Hypothalamus (tissue), 51 donors: ENCODE measurements at places on chromosomes 16 and 17.
A peak's percentile ranks its signal among the peaks of the same experiment; 100 is the strongest.

DNA sequence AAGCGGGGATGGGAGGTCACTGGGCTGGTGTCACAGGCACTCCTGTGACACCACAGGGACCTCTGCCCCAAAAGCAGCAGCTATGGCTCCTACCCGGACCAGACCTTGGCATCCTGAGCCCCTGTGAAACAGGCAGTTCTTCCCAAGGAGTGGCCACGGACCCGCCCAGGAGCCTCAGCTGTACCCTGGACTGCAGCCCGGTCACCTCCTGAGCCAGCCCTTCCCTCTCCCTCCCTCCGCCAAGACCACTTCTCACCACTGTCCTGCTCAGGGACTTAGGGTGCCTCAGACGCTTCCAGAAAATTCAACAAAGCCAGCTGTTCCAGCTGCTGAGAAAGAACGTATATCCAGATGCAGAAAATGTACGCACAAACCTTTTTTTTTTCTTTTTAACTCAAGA lies 13.9 kb upstream of the NCBP3 start:
- no peak for DNase-seq

- DNase-seq = no peak
Measured at GRCh38 chr16:85557083-85557970, 55.8 kb upstream of the GSE1 start.

DNA sequence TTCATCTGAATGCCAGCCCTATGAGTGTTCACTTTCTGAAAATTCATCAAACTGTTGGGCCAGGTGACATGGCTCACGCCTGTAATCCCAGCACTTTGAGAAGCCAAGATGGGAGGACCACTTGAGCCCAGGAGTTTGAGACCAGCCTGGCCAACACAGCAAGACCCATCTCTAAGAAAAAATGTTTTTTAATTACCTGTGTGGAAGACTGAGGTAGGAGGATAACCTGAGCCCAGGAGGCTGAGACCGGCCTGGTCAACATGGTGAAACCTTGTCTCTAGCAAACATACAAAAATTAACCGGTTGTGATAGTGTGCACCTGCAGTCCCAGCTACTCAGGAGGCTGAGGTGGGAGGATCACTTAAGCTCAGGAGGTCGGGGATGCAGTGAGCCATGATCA lies 10.3 kb downstream of the MYH11 start:
- no peak for DNase-seq

- DNase-seq = no peak
Measured at GRCh38 chr17:39597372-39598046, 10.2 kb downstream of the NEUROD2 start.

DNA sequence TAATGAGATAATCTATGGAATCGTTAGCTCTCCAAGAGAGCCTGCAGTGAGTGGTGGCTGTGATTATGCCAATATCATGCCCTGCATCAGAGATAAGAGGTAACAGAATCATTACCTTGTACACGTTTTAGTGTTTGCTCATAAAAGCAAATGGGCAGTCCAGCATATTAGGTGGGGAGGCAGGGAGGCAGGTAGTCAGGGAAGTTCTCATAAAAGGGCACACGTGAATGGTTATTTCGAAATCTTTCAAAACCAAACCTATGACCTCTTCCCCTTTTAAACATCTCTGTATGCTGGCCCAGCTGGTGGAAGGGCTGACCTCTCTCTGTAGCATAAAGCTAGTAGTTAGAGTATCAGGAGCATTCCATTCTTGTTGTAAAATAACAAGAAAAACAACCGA lies 51.7 kb downstream of the VAT1L start:
- DNase-seq = no peak

GRCh38 chr17:77375108-77375916 lies 234.5 kb downstream of the SEC14L1 start:
- no peak for DNase-seq

- no peak for DNase-seq
Measured at GRCh38 chr16:73875996-73876690, 420.5 kb upstream of the PSMD7 start.

DNA sequence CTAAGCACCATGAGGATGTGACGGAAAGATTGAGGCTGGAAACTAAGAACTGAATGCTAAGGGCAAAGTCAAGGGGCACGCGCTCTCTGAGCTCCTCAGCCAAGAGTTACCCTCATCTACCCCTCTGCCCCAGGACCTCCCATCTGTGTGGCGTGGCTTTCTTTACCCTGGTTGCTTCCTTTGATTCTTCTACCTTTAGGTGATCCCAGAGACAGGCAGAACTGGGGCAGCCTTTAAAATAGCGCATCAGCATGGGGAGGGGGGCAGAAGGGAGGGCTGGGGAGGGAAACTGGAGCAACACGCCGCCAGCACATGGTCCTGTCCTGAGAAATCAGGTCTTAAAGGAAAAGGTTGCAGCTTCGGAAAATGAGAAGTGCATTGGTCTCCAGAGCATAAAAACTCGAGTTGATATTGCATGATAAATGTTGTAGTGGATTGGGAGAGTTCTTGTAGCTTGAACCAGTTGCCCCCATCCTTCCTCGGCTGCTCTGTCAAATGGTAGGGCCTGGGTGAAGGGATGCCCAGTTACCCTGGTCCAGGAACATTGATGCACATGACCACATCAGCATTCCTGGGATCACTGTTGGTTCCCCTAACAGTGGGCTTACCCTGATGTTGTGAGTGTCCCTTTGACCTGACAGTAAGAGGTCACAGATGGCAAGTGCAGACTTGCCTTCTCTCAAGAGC lies 29.7 kb downstream of the LDHD start:
- no peak for DNase-seq

DNA sequence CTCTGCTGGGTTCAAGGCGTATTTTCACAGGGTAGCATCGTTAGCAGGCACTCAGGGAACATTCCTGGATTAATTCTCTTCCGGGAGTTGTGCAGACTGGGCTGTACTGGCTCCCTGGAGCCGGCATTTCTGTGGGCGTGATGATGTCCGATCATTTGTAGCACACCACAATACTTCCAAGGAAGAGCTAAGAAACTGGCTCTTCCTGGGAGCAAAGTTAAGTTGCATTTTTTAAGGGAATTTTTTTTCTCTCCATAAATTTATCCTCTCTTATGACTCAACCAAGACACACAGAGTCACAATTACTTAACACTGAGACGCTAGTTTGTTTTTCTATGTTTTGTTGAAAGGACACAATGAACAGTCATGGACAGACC lies 211.6 kb upstream of the FOXF1 start:
- no peak for DNase-seq

- no peak for DNase-seq
Measured at GRCh38 chr17:56125830-56126819, 27.1 kb upstream of the ANKFN1 start.

DNA sequence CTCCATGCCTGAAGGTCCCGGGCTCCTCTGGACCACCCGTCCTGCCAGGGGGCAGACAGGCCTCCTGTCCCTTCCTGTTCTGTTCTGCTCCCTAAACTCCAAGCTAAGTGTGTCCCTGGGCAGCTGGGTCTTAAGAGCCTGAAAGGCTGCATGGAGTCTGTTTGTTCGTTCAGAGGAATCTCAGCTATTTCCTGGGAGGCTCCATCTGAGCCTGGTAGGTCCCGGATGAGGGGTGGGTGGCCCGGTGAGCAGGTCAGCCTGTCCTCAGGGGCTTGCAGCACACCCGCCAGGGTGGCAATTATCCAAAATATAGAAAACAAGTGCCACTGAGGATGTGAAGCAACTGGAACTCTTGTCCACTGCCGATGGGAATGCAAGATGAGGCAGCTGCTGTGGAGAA lies 12.6 kb downstream of the ACTG1 start:
- DNase-seq = no peak

DNA sequence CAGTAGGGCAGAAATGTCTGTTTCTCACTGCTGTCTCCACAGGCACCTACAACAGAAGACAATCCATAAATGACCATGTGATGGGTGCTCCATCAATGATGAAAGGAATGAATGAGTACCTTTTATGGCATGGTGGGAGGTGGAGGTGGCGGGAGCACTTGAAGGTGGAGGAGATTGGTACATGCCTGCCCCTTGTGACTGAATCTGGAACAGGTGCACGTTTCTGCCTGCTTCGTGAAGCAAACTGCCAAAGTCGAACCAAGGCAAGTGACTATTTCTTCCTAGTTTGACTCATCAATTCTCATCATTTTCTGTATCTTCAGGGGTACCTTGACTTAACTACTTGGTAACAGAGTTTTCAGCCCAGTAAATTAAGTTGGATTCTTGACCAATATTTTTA lies 25.4 kb downstream of the CDRT15 start:
- no peak for DNase-seq

DNA sequence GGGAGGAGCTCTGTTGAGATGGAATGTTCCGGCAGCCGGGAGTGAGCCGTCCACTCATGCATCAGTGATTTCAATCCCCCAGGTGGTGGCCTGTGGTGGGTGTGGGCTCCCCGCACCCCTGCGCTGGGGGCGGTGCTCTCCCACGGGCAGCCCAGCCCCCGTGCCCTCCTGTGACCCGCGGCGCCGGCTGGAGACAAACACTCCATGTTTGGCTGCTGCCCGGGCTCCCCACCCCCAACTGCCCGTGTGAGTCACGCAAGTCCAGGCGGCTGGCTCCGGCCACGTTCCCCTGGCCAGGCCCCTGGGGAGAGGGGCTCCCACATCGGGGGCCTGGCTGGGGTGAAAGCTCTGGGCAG lies 29.4 kb downstream of the CACNA1H start:
- no peak for DNase-seq

DNA sequence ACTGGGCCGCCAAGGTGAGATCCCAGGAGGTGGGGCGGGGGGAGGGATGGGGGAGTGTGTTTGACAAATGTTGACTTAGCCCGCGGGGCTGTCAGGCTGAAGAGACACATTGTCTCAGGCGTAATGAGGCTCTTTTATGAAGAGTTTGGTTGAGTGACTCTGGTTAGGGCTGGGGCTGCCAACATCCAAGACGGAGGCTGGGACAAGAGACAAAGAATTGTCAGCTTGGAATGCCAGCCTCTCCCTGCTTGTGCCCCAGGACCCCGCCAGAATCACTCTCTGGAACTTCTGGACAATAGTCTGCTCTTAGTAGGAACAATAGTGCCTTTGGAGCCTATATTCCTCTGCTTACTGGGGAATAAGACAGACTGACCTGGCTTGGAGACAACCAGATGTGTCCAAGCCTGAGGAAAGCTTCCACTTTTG lies 24.0 kb downstream of the PCTP start:
- no peak for DNase-seq

- DNase-seq = peak; percentile 39
Measured at GRCh38 chr16:1019231-1020090, 37.9 kb downstream of the SOX8 start.

- DNase-seq = peak; percentile 27
Measured at GRCh38 chr17:76182016-76182764, 41.1 kb upstream of the FOXJ1 start.

GRCh38 chr16:81275795-81276194 lies 37.3 kb downstream of the BCO1 start:
- no peak for DNase-seq

- DNase-seq = no peak
Measured at GRCh38 chr17:73481676-73482075, 162.6 kb downstream of the SDK2 start.

- no peak for DNase-seq
Measured at GRCh38 chr16:75789237-75789636, 62.9 kb upstream of the CPHXL start.

DNA sequence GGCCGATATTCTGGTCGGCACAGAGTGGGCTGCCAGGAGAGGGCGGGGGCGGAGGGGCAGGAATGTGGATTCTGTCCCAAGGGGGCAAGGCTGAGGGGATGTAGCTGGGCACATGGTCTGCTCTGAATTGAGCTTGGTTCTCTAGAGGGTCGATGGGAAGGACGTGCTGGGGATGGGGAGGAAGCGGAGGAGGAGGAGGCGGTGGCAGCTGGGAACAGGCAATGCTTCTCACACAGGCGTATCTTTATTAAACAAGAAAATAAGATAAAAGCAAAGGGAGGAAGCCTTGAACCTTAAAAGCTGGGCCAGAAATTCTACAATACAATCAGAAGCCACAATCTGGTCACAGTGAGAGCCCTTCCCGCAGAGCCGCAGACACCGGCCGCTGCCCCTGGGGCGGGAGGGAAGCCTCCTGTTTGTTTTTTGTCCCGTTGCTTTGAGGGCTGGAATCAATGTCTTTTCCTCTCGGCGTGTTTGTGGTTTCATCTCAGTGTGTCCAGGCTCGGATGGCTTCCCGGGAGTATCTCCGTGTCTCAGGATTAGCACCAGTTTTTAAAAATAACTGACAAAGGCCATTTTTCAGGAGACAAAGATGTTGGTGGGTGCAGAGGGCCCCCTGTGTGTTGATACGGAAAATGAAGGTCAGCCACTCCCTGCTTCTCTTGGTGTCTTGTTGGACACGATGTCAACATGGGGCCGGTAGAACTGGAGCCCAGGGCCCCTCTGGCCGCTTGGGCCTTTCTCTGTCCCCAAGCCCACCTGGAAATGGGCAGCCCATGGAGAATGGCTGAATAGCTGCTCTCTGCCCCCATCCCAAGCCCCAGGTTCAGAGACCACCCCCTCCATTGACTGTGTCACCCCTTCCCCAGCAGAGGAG lies 12.3 kb upstream of the SLC7A5 start:
- no peak for DNase-seq

GRCh38 chr16:54630284-54630967 lies 300.2 kb upstream of the IRX5 start:
- DNase-seq = no peak

GRCh38 chr16:67504031-67505021 lies 21.0 kb upstream of the AGRP start:
- no peak for DNase-seq

GRCh38 chr17:17386094-17386800 lies 83.1 kb downstream of the NT5M start:
- DNase-seq = no peak

GRCh38 chr17:38870259-38871165 lies 654 bp downstream of the LASP1 start:
- DNase-seq = no peak

GRCh38 chr17:7573324-7574080 lies 5.9 kb upstream of the CD68 start:
- DNase-seq = peak; percentile 90

DNA sequence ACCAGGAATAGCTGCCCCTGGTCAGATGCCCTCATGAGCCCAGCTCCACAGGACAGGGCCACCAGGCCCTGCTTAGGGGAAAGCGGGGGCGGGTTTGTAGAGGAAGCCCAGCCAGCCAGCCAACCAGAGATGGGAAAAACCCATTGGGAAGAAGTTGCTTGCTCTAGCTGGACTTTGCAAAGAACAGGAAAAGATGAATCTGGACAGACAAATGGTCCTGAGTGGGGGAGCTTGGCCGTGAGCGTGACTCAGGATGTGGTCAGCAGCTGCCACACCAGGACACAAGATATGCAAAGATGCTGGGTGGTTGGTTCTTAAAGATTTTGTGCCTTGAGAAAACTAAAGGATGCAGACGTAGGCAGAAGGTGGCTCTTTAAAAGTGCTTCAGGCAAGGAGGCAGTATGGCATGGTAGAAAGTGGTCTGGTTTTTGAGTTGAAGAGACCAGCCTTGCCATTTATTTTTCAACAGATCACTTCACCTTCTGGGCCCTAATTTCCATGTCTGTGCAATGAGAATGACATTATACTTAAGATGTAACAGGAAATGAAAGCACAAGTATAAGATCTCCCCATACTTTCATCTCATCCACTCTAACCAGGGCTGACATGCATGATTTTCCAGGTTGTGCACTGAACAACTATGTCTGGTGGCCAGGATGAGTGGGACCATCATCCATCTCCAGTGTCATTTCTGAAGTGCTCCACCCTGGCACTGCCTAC lies 27.8 kb upstream of the HEATR6 start:
- DNase-seq = no peak

- no peak for DNase-seq
Measured at GRCh38 chr16:81597079-81597658, 152.6 kb downstream of the CMIP start.

GRCh38 chr17:34607917-34608316 lies 28.5 kb downstream of the TMEM132E start:
- DNase-seq = no peak

GRCh38 chr16:17301593-17302135 lies 169.1 kb downstream of the XYLT1 start:
- no peak for DNase-seq

GRCh38 chr16:46673320-46674013 lies 15.5 kb downstream of the VPS35 start:
- no peak for DNase-seq
